ENCODE measurements at places on chromosomes 13 and 19. TPM values are rescaled to one million over a fixed set of nuclear protein-coding genes. Genes with fewer than 3 reads are reported as not detected.

The TGDS gene
- total RNA-seq = 13.7 TPM

The FAM83E gene
- not detected for total RNA-seq

The LILRA1 gene
- not detected for total RNA-seq

The LONP1 gene
- total RNA-seq = 71.9 TPM

The DAND5 gene
- not detected for total RNA-seq

The CEACAM8 gene
- not detected for total RNA-seq

The ASF1B gene
- 11.4 TPM for total RNA-seq
